ENCODE measurements at places on chromosomes 7 and 10.
A peak's percentile ranks its signal among the peaks of the same experiment; 100 is the strongest.

DNA sequence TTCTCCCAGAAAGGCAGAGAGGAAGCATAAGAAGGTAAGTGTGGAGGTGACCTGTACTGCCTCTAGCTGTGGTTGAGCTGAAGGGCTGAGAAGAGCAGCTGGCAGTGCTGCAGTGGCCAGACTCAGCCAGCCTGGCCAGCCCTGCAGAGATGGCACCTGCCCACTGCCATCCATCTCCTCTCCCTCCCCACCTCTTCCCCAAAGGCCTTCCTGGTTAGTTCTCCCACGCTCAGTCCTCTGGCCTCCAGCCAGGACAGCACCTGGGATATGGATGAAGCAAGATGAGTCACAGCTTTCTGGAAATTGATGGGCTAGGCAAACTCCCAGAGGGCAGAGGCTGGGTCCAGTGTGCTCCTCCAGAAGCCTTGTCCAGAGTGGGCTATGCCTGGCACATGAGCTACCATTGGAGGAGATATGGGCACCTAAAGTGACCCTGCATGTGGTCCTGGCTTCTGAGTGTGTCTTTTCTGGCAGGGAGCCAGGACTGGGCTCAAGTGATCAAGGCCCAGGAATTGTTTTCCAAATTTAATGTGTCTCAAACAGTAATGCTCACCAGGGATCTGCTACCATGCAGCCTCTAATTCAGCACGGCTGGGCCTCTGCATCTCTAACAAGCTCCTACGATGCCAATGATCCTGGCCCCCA is 81.0 kb upstream of the CACUL1 start:
- DNase-seq: peak; percentile 92

GRCh38 chr7:40808378-40808942 is 673.7 kb downstream of the SUGCT start:
- no peak for DNase-seq

- DNase-seq: peak; percentile 18
These were observed 632.6 kb downstream of the KCNMA1 start for GRCh38 chr10:77004917-77005564.

DNA sequence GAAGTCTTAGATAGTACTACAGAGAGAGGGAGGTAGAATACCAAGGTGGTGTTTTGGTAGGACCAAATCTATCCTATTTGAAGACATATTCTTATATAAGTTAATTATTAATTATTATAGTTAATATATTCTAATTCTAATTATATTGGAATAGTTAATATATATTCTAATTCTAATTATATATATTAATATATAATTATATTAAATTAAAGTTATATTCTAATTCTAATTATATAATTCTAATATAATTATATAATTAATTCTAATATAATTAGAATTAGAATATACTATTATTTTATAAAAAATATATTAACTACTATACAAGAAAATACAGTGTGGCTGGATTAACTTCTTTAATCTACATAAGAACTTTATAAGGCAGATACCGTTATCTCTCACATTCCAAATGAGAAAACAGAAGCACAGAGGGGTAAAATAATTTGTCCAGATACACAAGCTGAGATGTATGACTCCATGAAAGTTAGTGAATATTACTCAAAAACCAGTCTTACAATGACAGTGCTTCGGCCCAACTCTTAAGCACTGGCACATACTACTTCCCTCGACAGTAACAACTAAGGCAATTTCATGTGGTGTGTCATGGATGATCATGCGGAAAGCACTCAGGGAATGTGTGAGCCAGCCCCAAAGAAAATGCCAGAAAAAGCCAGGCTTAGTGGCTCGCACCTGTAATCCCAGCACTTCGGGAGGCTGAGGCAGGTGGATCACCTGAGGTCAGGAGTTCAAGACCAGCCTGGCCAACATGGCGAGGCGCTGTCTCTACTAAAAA is 42.6 kb downstream of the TYW1B start:
- DNase-seq: no peak

- no peak for DNase-seq
These were observed 283.6 kb downstream of the SUGCT start for GRCh38 chr7:40418448-40418847.

GRCh38 chr10:62268399-62269114 is at the start of gene RTKN2:
Gene RTKN2, minus strand, starts transcription at chr10:62268844. Its CDS starts 234 bp downstream, at chr10:62268610.
- peak; percentile 74 for DNase-seq

DNA sequence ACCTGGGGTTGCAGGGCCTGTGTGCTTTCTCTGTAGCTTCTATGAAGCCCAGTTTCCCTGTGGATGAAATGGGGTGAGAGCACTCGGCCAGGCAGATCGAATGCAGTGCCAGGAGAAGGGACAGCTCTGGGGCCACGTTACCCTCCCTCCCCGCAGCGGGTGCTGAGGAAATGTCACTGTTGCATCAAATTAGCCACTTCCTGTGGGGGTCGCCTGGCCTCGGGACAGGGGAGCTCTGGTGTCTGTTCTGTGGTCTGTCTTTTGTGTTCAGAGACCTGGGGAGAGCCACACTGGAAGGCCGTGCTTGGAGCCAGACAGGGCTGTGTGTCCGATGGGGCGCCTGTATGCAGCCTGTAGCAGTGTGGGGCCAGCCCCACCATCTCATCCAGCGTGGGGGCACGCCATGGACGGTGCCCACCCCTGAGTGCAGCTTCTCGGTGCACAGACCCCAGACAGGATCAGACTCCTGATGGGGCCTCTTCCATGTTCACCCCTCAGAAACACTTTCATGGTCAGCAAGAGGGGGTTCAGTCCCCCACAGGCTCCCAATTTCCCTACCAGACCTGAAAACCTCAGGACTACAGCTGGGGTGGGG is 13.6 kb downstream of the TTYH3 start:
- DNase-seq: no peak

DNA sequence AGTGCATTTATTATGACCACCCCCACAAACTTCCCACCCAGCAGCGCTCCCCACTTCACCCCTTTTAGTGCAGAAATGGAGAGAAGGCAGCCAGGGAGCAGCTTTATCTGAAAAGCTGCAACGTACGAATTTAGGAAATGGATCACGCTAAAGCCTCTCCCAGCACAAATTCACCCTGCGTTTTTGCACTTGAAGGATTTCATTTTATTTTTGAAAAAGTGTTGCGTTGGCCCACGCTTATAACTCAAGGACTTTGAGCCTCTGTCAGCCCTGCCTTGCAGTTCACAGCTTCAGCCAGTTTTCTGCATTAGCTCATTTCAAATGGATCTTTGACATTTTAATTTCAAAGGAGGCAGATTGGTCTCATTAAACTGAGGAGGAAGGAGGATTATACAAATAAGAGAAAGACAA is 556.1 kb downstream of the KCNMA1 start:
- no peak for DNase-seq

- no peak for DNase-seq
These were observed 64.2 kb upstream of the DKK1 start for GRCh38 chr10:52249850-52250395.

GRCh38 chr7:20541608-20542349 is 73.7 kb upstream of the ABCB5 start:
- no peak for DNase-seq

DNA sequence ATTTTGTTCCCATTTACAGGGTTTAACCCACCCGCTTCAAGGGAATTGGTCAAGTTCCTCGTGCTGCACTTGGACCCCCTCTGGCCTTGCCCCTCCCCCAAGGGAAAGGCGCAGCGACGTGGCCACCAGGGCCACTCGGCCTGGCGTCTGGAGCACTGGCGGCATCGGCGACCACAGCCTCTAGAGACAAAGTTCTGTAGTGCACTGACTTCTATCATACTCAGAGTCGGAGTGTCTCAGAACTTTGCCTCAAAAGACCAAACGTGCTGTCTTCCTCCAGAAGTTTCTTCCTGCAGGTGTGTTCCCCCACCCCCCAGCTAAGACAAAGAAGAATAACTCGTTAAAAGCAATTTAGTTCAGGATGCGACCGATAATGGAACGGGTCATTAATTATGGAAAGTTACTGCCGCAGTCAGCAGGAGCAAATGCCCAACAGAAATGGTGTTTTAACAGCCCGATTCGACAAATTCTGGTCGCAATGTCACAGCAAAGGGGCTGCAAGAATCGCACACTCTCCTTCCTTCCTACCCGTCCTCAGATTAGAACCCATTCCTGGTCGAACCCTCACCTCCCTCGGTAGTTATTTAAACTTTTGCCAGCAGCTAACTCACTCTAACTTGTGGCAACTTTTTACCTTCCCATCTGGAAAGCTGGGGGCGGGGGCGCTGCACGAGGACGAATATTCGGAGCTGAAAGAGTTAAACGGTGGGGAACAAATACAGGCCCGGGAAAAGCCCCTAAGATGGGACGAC is 202.1 kb upstream of the NFE2L3 start:
- no peak for DNase-seq

- no peak for DNase-seq
These were observed 46.6 kb upstream of the ARHGAP12 start for GRCh38 chr10:31975157-31975765.

DNA sequence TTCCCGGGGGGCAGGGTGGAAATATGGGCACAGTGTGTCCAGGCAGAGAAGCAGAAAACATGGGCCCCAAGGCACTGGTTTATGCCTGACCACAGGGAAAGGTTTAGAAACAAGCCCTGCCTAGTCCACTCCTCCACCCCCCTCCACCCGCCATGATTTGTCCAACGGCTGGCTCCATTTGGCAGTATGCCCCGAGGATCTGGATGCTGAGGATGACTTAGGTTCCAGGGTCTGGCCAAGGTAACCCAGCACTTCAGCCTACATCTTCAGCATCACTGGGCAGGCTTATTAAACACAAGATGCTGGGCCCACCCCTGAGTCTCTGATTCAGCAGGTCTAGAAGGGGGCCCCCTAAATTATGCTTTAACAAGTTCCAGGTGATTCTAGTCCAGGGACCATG is 121.9 kb downstream of the RALA start:
- no peak for DNase-seq

DNA sequence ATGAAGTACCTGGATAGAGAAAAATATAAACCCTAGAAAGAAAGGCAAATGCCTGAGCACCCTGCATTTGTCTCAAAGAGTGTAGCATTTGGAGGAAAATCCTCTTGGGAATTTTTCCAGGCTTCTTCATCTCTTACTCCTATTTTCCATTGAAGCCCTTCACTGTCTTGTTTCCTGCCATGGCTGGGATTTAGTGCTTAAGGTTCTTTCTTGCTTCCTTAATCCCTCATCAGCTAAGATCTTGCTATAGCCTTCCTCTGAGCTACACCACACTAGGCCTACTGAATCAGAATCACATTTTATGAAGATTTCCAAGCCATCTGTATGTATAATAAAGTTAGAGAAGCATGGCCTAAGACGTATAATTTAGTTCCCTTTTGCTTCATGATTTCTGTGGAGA is 97.5 kb upstream of the PHYHIPL start:
- no peak for DNase-seq

- DNase-seq: no peak
These were observed 29.3 kb downstream of the SPAG6 start for GRCh38 chr10:22374489-22375126.

GRCh38 chr7:818031-818699 is 14.1 kb upstream of the SUN1 start:
- DNase-seq: peak; percentile 36

DNA sequence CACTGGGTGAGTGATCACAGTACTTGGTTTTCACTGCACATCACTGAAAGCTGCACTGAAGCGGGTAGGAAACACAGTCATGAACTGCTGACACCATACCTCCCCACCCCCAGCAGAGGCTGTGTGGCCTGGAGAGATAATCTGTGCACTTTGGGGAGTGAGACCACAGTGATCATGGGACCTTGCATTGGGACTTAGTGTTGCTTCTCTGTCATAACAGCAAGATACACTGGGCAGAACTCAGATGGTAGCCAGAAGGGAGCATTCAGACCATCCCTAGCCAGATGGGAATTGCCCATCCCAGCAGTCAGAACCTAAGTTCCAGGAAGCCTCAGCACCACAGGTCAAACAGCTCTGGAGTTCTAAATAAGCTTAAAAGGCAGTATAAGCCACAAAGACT is 346.4 kb upstream of the TMEM229A start:
- DNase-seq: no peak

- no peak for DNase-seq
These were observed 180.7 kb upstream of the PITRM1 start for GRCh38 chr10:3353235-3353634.

DNA sequence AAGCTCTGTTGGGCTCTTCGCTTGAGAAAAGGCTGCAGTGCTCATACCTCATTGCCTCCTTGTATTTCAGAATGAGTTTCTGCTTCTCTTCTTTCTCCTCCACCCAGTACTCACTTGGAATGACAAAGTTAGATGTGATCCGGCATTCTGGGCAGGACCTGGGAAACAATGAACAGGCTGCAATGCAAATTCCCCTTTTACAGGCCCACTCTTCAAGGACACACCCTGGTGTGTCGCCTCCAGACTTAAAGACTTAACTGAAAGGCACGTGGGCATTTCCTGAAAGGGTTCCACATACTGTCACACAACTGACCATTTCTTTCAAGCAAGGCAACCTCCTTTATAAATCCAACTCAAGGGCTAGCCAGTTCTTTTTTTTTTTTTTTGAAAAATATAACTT is 23.6 kb downstream of the MKRN1 start:
- no peak for DNase-seq

All from HCT116 (cell line).